NCI-H1694 (cell line): ENCODE measurements at places on chromosomes 12 and 14.

DNA sequence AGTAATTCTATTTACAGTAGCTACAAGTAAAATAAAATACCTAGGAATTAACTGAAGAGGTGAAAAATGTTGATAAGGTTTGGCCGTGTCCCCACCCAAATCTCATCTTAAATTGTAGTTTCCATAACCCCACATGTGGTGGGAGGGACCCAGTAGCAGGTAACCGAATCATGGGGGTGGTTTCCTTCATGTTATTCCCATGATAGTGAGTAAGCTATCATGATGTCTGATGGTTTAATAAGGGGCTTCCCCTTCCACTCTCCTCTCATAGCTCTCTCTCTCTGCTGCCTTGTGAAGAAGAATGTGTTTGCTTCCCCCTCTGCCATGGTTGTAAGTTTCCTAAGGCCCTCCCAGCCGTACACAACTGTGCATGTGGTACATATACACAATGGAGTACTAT is 1170.7 kb downstream of the BCL11B start:
- no peak for DNase-seq

- DNase-seq, result peak; percentile 26
Observed at GRCh38 chr12:64806593-64807460, 17.6 kb upstream of the TBC1D30 start.

DNA sequence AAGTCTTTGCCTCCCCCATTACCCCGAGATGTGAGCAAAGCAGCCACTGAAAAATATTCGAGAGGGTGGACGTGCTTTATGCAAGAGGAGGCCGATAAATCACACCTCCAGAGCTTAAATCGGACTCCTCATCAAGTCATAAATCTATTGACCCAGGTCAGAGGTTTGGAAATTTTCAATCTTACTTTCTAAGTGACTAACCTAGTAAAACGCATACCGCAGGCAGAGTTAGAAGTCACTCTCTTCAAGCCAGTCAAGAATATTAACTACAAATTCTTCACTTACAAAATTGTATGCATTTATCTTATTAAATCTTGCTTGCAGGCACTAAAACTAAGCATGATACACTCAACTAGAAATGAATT is 34.9 kb downstream of the GPHB5 start:
- DNase-seq, result no peak

- no peak for DNase-seq
Observed at GRCh38 chr12:96143827-96144565, 50.2 kb upstream of the ELK3 start.

DNA sequence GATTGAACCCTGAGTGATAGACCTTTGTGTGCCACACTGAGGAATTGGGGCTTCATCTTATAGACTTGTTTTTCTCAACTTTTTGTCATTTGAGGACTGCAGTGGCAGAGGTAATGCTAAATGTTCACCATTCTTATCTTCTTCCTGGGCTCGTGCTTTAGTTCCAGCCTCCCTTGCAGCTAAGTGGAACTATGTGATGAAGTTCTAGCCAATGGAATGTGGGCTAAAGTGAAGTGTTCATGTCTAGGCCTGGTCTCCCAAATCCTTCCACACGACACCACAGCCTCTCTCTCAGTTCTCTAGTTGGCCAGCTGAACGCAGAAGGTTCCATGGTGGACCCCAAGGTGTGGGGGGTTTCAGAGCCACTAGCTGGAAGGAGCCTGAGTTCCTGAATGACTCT is 42.4 kb upstream of the CCDC63 start:
- DNase-seq, result no peak

- no peak for DNase-seq
Observed at GRCh38 chr14:103508521-103509329, 13.9 kb downstream of the CKB start.

DNA sequence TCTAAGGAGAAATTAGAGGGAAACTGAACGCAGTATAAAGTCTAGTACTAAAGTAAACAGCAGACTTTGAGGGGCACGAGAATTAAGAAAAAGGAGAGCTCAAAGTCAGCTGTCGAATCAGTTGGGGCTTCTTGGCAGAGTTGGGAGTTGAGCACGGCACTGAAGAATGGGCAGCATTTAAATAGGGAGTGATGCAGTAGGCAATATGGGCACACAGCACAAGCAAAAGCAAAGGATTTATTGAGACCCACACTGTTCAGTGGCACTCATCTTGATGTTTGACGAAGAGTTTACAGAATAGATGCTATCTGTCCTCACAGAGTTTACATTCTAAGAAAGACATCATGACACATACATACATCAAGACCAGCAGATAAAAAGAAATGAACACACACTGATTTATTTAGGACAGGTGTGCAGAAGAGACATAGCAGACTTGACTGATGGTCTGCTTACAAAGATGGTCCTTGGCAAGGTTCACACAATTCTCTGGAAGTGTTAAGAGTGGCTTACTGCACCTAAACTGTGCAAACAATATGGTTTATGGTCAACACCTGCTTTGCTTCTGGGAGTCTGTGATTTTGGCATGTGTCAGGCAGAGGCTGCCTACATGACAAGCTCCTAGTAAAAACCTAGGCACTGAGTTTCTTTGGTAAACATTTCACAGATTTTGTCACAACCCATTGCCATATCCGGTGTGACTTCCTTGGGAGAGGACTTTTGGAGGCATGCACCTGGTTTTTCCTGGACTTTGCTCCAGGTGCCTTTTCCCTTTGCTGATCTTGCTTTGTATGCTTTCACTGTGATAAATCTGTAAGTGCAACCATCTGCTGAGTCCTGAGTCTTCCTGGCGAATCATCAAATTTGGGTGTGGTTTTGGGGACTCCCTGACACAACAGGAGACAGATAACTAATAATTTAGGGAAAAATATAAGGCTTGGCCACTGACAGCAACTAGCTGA is 26.3 kb downstream of the ALKBH1 start:
- DNase-seq, result peak; percentile 46

GRCh38 chr12:68237619-68238018 is 12.0 kb upstream of the IL26 start:
- no peak for DNase-seq

- no peak for DNase-seq
Observed at GRCh38 chr12:48414021-48414420, 58.3 kb upstream of the ANP32D start.

DNA sequence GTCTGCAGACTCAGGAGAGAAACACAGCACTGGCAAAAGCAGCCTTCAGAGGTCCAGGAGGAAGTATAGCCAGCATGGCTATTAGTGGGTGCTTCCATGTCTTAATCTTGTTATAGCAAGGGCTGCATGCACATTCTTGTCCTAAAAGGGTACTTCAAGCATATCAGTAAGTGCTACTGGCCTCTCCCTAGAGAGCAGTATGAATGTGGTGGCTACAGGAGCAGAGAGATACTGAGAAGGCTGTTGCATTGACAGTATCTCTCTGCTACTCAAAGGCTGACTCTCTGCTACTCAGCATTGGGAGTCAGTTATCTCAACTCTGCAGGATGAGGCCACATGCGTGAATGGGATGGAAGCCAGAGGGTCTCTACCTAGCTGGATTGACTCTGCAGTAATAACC is 2.0 kb downstream of the GARIN6 start:
- DNase-seq, result no peak

DNA sequence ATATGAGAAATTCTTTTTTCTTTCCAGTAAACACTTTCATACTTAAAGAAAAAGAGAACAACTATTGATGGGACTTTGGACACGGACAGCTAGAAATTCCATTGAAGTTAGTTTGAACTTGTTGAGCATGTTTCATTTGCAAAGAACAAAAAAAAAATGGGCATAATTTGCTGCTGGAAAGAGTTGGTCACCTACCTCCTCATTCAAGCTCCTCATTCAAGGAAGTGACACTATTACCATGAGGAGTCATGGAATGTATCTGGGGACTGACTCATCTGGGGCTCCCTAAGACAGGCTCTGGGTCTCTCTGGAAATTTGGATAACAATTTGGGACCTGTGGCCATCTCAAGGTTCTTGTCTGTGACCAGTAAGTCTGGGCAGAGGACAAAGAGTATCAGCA is 50.4 kb downstream of the KICS2 start:
- DNase-seq, result no peak

GRCh38 chr14:92579244-92579936 is 65.8 kb downstream of the RIN3 start:
- DNase-seq, result no peak

DNA sequence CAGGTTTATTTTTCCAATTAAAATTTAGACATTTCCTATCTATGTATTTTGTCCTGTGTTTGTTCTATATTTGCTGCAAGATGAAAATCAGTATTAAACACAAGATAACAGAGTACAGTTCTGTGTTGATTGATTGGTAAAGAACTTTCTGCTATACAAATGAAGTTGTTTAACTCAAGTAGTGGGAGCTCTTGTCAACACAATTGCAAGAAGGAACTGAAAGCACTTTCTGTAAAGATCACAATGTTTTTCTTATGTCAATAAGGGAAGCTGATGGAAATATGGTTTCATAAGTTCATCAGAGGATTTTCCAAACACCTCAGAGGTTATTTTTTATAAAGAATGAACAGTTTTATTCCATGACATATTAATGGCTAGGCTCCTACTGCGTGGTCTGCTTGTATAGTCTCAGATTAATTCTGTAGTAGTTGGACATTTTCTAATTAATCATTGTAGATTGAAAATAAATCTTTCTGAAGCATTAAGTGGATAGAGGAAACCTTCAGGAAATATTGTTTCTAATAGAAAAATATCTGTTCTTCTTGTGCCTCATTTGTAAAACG is 379.5 kb downstream of the LRFN5 start:
- DNase-seq, result no peak

GRCh38 chr14:24232121-24232644 is at the start of gene NEDD8:
Gene NEDD8 (minus strand): TSS chr14:24232367. CDS start chr14:24232267, 100 bp downstream.
- DNase-seq, result peak; percentile 90

- DNase-seq, result no peak
Observed at GRCh38 chr14:24409192-24409591, 10.4 kb downstream of the NYNRIN start.

DNA sequence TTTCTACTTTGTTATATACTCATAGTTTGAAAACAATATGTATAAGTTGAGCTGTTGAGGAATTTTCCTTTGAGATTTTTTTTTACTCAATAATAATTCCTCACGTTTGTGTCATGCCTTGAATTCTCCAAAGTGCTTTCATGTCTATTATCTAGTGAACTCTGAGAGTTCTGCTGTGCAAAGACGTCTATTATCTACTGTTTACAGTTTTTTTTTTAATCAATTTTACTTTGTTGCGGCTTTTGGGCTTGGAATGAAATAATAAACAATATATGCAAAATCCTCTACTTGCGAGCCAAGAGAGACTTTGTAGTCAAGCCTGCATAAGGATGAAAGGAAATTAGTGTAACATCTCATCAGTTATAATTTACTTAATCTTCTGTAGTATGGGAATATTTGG is 107.2 kb upstream of the FRMD6 start:
- no peak for DNase-seq

DNA sequence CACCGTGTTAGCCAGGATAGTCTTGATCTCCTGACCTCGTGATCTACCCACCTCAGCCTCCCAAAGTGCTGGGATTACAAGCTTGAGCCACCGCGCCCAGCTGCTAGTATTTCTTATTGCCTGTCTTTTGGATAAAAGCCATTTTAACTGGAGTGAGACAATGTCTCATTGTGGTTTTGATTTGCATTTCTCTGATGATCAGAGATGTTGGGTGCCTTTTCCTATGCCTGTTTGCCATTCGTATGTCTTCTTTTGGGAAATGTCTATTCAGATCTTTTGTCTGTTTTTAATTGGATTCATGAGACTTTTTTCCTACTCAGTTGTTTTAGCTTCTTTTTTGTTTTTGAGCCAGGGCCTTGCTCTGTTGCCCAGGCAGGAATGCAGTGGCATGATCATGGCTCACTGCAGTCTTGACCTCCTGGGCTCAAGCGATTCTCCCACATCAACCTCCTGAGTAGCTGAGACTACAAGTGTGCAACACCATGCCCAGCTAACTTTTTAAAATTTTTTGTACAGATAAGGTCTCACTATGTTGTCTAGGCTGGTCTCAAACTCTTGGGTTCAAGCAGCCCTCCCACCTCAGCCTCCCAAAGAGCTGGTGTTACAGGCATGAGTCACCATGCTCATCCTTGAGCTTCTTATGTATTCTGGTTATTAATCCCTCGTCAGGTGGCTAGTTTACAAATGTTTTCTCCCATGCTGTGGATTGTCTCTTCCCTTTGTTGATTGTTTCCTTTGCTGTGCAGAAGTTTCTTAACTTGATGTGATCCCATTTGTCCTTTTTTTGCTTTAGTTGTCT is 65.9 kb downstream of the ACACB start:
- DNase-seq, result no peak

GRCh38 chr14:80491131-80491530 is 279.8 kb upstream of the DIO2 start:
- no peak for DNase-seq

DNA sequence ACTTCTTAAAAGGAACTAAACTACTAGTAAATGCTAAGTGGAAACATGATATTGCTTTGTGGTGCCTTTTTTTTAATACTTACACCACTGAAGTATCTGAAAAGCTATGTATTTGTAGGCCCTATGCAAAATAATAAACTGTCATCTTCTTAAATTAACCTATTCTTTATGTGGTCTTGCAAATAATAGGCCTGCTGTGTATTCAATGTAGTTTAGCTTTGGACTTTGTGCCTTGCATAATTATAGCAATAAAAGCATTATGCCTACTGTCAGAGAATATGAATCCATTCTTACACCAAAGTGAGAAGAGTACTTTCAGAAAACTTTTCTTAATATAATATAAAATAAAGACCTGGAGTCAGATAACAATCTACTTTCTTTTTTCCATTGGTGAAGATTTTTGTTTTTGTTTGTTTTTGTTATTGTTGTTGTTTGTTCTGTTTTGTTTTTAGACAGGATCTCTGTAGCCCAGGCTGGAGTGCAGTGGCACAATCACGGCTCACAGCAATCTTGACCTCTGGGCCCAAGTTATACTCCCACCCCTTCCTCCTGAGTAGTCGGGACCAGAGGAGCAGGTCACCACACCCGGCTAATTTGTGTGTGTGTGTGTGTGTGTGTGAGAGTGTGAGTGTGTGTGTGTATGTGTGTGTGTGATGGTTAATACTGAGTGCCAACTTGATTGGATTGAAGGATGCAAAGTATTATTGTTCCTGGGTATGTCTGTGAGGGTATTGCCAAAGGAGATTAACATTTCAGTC is 213.8 kb downstream of the SLC6A15 start:
- no peak for DNase-seq

GRCh38 chr14:21240417-21240816 is 28.8 kb downstream of the HNRNPC start:
- DNase-seq, result no peak

DNA sequence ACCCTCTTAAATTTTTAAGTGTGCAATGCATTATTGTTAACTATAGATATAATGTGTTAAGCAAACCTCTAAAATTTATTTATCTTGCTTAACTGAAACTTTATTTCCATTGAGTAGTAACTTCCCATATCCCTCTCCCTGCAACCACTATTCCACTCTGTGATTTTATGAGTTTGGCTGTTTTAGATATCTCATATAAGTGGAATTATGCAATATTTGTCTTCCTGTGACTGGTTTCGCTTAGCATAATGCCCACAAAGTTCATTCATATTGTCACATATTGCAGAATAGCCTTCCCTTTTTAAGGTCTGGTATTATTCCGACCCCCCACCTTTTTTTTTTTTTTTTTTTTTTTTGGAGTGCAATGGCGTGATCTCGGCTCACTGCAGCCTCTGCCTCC is 247.6 kb downstream of the EMP1 start:
- no peak for DNase-seq
